ENCODE measurements at places on chromosomes 1 and 21. TPM values are rescaled to one million over a fixed set of nuclear protein-coding genes. Genes with fewer than 3 reads are reported as not detected.

DNA sequence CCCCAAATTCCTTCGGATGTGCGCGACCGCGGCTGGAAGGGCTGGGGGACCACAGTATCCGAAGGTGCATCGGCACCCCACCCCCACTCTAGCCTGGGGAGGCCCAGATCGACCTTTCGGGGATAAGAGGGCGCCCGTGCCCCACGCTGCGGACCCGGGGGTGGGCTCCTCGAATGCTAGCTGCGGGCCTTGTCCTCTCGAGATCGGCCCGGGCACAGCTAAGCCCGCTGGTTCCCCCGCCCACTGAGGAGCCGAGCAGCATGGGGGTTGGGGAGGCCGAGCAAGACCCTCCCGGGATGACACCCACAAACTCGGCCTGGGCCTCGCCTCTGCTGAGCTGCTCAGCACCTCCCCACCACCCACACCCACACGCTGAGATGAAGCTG, 653 bp upstream of the IFFO2 start:
- no peak for DNase-seq

DNA sequence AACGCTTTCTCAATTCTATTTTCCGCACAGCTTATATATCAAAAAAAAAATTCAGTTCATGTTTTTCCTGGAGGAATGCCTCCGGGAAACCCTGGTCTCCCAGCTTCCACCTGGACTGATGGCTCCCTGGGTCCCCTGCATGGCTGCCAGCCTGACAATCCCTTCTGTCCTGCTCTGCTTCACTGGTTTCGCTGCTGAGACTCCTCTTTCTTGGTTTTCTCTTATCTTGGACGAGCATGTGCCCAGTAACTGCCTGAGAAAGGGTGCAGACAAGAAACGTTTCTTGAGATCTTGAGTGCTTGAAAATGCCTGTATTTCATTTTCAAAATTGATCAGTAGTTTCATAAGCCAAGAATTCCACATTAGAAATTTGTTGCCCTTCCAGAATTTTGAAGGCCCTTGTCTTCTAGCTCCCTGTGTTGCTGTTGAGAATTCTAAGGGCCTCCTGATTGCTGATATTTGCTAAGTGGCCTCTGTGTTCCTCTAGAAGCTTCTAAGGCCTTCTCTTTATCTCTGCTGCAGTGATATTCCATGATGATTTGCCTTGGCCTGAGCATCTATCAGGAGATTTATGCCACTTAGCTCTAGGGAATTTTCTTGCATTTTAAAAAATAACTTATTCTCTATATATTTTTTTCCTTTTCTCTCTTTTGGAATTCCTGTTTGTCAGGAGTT, 44.7 kb downstream of the ETS2 start:
- no peak for DNase-seq

- DNase-seq = no peak
Observed at GRCh38 chr1:55669293-55669692, 454.1 kb upstream of the USP24 start.

GRCh38 chr1:51738681-51739080, 121.8 kb downstream of the OSBPL9 start:
- no peak for DNase-seq

The PPM1J gene
- 8.4 TPM for polyA plus RNA-seq

The KHDC4 gene
- 45.8 TPM for polyA plus RNA-seq

The THEM5 gene
- polyA plus RNA-seq = 1.5 TPM

The C1orf141 gene
- 0.05 TPM for polyA plus RNA-seq
